Psoas muscle (tissue), 8 donors: ENCODE measurements at places on chromosomes 16 and 17. TPM values are rescaled to one million over a fixed set of nuclear protein-coding genes. Genes with fewer than 3 reads are reported as not detected.

DNA sequence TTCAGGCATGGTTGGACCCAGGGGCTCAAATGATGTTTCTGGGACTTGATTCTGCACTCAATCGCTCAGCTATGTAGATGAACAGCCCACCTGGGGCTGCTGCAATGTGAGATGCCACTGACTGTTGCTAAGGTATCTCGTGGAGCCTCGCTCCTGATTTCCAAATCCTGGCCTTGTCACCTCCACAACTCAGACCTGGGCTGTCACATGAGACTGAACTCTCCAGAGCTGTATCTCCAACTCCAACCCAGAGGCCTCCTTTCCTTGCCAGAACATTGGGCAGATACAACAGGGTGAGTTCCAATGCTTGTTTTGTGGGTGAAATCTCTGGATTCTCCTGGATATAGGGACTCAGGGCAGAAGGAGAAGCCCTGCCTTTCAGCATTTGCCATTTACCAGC, 79.5 kb downstream of the GNAO1 start:
- DNase-seq: no peak

DNA sequence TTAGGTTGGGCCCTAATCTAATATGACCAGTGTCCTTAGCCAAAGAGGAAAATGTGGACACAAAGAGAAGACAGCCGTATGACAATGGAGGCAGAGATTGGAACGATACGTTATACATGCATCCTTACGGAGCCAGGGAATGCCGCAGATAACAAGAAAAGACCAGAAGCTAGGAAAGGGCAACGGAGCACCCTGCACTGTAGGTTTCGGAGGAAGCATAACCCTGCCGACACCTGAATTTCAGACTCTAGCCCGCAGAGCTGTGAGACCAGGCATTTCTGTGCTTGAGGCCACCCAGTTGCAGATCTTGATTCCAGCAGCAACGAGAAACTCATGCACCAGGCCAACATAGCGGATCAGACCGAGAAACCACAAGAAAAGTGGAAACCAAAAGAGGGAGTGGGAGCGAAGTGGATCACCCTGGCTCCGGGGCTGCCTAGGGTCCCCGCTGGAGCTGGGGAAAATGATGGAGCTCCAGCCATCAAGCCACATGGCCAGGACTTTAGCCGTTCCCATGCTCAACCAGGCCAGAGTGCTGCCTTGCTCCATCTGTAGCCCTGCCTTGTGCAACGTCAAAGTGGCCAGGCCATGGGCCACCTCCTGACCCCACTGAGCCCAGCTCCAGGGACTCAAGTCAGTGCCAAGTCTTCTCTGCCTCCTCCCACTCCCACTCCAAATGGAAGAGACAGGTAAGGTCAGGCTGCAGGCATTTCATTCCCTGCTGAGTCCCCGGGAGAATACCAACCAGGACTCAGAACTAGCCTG, 51.7 kb upstream of the RPL38 start:
- no peak for DNase-seq

- no peak for DNase-seq
Observed at GRCh38 chr17:75681289-75681688, 14.2 kb downstream of the SAP30BP start.

- DNase-seq: no peak
Observed at GRCh38 chr16:9225527-9226316, 134.3 kb downstream of the HAPSTR1 start.

GRCh38 chr17:43442711-43443110, 41.1 kb upstream of the DHX8 start:
- no peak for DNase-seq

DNA sequence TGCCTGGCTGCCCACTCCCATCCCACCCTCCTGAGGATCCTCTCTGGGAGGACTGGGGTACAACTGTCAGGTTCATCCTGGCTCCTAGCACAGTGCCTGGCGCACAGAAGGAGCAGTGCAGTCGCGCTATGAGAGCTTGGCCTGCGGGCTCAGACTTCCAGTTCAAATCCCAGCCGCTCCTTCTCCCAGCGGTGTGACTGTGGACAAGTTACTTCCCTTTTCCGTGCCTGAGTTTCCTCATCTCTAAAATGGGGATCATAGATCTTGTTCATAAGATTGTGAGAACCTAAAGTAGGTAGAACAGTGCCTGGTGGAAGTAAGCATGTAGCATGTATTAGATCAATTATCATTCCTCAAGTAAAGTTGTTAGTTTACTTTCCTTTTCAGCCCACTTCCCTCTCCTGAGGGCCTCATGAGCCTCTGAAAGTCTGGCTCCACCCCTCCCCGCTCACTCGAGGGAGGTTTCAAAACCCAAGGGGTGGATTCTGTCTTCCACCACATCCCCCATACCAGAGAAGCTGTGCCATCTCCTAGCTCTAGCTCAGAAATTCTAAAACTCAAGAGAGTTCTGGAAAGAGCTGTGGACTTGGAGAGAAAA, 19.9 kb upstream of the COL1A1 start:
- DNase-seq: no peak

Gene ASGR2
- not detected for total RNA-seq
